ENCODE measurements at places on chromosomes 16 and 17. TPM values are rescaled to one million over a fixed set of nuclear protein-coding genes. Genes with fewer than 3 reads are reported as not detected.

The FAM20A gene
- total RNA-seq = 10.9 TPM

The CCL22 gene
- 3.9 TPM for total RNA-seq

The PLA2G10 gene
- total RNA-seq = not detected

The MAP2K6 gene
- total RNA-seq = 6.0 TPM

The ST6GALNAC1 gene
- total RNA-seq = 0.51 TPM

The RNU2-1 gene
- not detected for total RNA-seq

The KRT12 gene
- not detected for total RNA-seq

The KRTAP16-1 gene
- not detected for total RNA-seq

The ABCA10 gene
- total RNA-seq = 32.8 TPM

The SMIM36 gene
- total RNA-seq = not detected

The KRT27 gene
- total RNA-seq = not detected

Data from subcutaneous adipose tissue (tissue), 4 donors.